ENCODE measurements at places on chromosomes 2 and 18. TPM values are rescaled to one million over a fixed set of nuclear protein-coding genes. Genes with fewer than 3 reads are reported as not detected.

DNA sequence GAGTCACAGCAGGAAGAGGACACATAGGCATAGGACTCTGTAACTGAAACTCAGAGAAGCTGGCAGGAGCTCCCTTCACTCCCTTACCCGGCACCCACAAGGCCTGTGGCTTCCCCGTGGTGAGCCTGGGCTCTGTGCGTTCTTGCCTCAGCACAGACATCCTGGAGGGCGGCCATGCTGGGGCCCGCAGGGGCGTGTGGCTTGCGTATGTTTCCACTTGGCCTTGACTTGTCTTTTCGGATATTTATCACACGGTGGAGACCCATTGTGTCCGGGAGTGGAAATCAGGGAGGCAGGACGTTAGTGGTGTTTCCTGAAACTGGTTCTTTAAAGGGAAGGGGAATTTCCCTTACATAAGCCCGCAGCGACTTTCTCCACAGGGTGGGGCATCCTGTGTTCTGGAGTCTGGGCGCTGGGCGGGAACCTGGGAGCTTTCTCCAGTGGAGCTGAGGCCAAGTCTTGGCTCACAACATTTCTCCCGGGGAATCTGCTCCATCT, 49.9 kb upstream of the EML6 start:
- no peaks in the 10 kb centered on the region for H3K4me1 ChIP-seq
- no peak overlapping the region for H3K4me3 ChIP-seq
- H3K36me3 ChIP-seq, result no peaks in the 10 kb centered on the region
- no peaks in the 10 kb centered on the region for H3K27me3 ChIP-seq
- no peak for DNase-seq
- no peak overlapping the region for H3K27ac ChIP-seq

The TMEM163 gene
- total RNA-seq, result 0.95 TPM

The MYOM1 gene
- total RNA-seq, result 0.45 TPM

The ADRA2B gene
- 3.0 TPM for total RNA-seq

GRCh38 chr2:43292851-43293743, 66.7 kb upstream of the ZFP36L2 start:
- no peaks in the 10 kb centered on the region for H3K4me1 ChIP-seq
- no peak overlapping the region for H3K4me3 ChIP-seq
- DNase-seq, result no peak
- no peaks in the 10 kb centered on the region for H3K36me3 ChIP-seq
- no peaks in the 10 kb centered on the region for H3K27me3 ChIP-seq

DNA sequence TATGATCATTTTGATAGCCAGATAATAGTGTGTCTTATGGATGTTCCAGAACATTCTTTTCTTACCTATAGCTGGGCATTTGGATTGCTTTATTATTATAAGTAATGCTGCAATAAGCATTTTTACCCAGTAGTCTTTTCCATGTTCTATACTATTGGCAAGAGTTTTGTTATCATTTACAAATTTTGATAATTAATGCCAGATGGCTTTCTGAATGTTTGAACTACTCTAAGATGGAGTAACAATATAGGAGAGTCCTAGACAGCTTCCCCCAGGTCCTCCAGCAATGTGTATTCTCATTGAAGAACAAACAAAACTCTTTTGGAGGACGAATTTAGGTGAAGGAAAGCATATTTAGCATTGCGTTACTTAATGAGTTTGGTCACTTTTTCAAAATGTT, 73.0 kb downstream of the INPP4A start:
- H3K36me3 ChIP-seq, result no peaks in the 10 kb centered on the region
- no peak overlapping the region for H3K4me3 ChIP-seq
- peaks cover 11% of the 10 kb centered on the region for H3K4me1 ChIP-seq
- H3K27ac ChIP-seq, result no peak overlapping the region
- H3K27me3 ChIP-seq, result no peaks in the 10 kb centered on the region
- DNase-seq, result no peak

GRCh38 chr18:37388413-37388812, 177.2 kb downstream of the CELF4 start:
- no peak for DNase-seq
- no peaks in the 10 kb centered on the region for H3K36me3 ChIP-seq
- H3K27ac ChIP-seq, result no peak overlapping the region

The CPLX4 gene
- total RNA-seq, result 0.12 TPM

DNA sequence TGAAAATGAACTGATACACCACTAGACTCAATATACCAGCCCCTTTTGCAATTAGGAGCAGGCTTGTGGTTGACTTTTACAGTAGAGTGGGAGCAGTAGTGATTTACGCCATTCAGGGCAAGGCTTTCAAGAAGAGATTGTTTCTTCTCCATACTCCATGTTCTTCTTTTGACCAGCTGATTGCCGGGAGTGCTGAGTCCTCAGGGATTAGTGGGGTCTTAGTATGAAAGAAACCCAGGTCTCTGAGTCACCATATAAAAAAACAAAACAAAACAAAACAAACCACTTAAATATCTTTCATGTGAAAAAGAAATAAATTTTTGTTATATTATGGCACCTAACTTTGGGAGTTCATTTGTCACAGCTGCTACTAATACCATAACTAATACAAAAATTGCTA, 465.6 kb upstream of the TRIB2 start:
- no peak overlapping the region for H3K27ac ChIP-seq
- DNase-seq, result no peak
- no peaks in the 10 kb centered on the region for H3K27me3 ChIP-seq
- H3K4me3 ChIP-seq, result no peak overlapping the region
- peaks cover 5% of the 10 kb centered on the region for H3K4me1 ChIP-seq
- no peaks in the 10 kb centered on the region for H3K36me3 ChIP-seq

DNA sequence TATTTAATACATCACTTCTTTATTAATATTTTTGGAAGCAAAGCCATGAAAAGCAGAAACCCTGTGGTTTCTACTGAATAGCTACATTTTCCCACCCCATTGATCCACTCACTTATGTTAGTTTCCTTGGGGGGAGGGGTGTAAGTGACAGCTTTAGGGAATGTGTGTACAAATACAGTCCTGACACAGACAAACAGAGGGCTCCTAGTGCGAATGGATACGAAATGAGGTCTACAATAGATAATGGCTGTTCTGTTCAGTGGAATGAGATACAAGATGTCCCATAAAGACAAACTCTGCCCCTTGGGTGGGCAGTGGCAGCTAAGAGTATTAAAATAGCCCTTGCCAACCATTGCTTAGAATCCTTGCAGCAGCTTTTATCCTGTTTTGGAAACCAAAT, 312.9 kb downstream of the NCKAP5 start:
- no peak for DNase-seq
- H3K4me1 ChIP-seq, result no peaks in the 10 kb centered on the region
- no peaks in the 10 kb centered on the region for H3K27me3 ChIP-seq
- no peaks in the 10 kb centered on the region for H3K36me3 ChIP-seq

DNA sequence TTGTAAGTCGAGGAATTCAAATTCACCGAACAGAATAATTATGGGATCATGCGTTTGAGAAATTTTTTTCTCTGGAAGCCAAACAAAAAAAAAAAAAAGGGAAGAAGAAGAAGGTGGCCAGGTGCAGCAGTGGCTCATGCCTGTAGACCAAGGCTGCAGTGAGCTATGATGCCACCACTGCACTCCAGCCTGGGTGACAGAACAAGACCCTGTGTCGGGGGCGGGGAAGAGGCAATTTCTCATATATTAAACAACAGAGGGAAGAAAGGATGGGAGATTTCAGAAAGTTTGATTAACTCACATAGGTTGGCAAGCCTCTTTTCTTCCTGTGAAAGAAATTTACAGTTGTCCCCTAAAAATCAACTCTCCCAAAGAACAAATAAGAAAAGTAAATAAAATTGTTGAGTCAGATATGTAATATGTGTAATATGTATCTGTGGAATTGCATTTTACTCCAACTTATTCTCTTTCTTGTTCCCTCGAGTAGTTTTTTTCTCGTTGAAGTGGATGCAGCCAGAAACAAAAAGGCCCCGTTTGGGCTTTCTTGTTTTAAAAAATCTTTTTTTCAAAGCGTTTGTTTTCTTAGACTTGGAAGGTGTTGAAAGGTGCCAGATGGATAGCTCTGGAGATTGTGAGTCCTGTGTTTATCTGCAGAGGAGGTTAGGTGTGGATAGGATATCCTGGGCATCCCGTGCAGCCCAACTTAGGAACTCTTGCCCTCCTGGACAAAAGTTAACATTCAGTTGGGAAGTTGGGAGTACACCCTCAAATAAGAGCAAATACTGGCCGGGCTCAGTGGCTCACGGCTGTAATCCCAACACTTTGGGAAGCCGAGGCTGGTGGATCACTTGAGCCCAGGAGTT, 25.4 kb upstream of the FMNL2 start:
- no peak for DNase-seq
- H3K27me3 ChIP-seq, result no peaks in the 10 kb centered on the region
- H3K27ac ChIP-seq, result no peak overlapping the region
- H3K4me1 ChIP-seq, result no peaks in the 10 kb centered on the region

- H3K36me3 ChIP-seq, result no peaks in the 10 kb centered on the region
- peaks cover 13% of the 10 kb centered on the region for H3K4me1 ChIP-seq
- H3K27ac ChIP-seq, result no peak overlapping the region
- peaks cover 69% of the 10 kb centered on the region for H3K27me3 ChIP-seq
Measured at GRCh38 chr18:2848247-2849246, 1.7 kb downstream of the EMILIN2 start.

- H3K4me3 ChIP-seq, result no peak overlapping the region
- H3K36me3 ChIP-seq, result no peaks in the 10 kb centered on the region
- no peak for DNase-seq
- no peaks in the 10 kb centered on the region for H3K4me1 ChIP-seq
Measured at GRCh38 chr2:147589127-147589526, 255.7 kb upstream of the ACVR2A start.

The TXNDC2 gene
- total RNA-seq, result not detected

All from neural progenitor cell (in vitro differentiated cells).